CD4-positive, alpha-beta T cell treated with Interleukin-15 for 1 hour (primary cell): ENCODE measurements at places on chromosomes 6 and 20.

GRCh38 chr6:132005178-132005577 is 54.0 kb upstream of the CCN2 start:
- no peak for DNase-seq

GRCh38 chr6:132971676-132972075 is 157.3 kb downstream of the RPS12 start:
- DNase-seq: no peak

DNA sequence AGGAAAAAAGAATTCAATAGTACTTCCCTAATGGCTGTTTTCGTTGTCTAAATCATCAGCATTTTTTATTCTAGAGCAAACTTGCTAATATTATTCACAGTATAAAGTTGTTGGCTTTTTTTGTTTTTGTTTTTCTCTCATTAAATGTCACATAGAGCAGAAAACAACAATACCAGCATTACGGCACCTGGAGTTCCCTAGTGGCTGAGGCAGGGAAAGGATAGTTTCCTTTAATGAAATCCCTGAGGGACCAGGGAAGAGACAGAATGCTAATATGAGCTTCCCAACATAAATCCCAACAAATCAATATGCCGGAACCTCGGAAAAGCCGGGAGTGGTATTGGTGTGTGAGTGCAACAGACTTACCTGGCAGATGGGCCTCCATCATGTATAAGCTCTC is 235.2 kb upstream of the ASCC3 start:
- DNase-seq: no peak

DNA sequence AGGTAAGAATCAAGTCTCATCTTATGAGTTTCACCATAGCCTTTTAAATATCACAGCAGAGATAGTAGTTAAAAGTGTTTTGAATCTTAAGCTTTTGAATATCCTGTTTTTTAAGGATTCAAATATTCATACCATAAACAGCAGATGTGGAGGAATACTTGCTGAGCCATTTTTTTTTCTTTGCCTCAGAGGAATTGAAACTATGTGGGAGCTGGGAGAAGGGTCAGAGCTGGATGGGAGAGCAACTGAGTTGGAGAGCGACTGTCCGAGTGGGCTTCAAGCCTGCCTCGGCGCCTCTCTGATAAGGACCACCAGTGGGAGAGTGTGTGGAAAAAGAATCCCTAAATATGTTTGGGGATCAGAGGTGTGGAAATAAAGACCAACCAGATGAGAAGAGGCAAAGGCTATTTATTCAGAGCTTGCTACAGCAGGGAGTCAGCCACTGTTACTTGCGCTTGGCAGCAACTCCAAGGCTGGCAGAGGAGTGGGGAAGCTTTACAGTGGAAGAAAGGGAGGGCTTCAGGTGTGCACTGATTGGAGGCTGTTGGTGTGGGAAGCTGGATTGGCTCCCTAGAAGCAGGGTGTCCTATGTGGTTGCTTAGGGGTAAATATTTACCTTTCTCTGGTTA is 34.3 kb upstream of the MCUR1 start:
- DNase-seq: no peak

- DNase-seq: peak; percentile 96
Measured at GRCh38 chr6:32175711-32176475, at the start of gene AGPAT1. AGPAT1 (minus strand) TSS chr6:32176084; CDS start chr6:32171496, 4,588 bp downstream.
